ENCODE measurements at places on chromosomes 11 and 22.

- peak; percentile 41 for DNase-seq
Measured at GRCh38 chr11:126310200-126310991, 6.5 kb downstream of the DCPS start.

- DNase-seq = no peak
Measured at GRCh38 chr22:29720811-29721323, 1.1 kb downstream of the CABP7 start.

- DNase-seq = no peak
Measured at GRCh38 chr11:122213171-122213570, 97.2 kb upstream of the BLID start.

- DNase-seq = no peak
Measured at GRCh38 chr11:6627762-6628241, 8.6 kb upstream of the TPP1 start.

DNA sequence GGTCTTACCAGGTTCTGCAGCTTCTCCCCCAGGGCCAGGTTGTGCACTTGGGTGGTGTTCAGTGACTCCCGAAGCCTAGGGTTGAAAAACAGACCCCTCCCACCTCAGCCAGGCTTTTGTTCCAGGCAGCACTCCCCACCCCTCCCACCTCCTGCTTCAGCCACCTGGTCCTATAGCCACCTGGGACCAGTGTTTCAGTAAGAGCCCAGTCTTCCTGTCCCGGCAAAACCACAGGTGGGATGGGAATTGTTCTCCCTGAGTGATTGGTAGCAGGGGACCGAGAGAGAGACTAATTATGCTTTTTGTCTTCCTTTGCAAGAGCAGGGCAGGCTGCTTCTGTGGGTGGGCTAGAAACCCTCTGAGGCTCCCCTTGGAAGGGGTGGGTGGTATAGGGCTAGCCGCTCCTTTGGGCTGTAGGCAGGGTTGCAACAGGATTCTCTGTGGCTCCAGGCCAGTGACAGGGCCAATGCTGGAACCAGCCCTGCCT lies 8.5 kb upstream of the NAALADL1 start:
- DNase-seq = no peak

- no peak for DNase-seq
Measured at GRCh38 chr11:102197670-102198139, 87.5 kb downstream of the YAP1 start.

DNA sequence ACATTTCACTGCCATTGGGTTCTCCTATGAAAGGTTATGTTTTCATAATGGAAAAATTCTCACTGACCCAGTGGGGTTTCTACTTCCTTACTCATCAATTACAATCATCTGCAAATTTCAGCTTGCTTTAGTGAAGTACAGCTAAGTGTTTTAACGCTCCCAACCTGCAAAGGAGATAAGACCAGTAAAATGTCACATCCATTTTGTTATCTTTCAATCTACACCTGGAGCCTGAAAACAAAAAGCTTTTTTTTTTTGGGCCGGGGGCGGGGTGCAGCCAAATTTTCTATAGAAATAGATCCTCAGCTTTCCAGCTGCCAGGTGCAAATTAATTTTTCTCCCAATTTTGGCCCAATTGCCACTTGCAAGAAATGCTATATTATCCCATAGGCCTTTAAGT lies 40.6 kb downstream of the CADM1 start:
- no peak for DNase-seq

GRCh38 chr11:57214494-57214893 lies 22.6 kb downstream of the APLNR start:
- no peak for DNase-seq

GRCh38 chr11:128928400-128928799 lies 14.3 kb downstream of the TP53AIP1 start:
- DNase-seq = no peak

DNA sequence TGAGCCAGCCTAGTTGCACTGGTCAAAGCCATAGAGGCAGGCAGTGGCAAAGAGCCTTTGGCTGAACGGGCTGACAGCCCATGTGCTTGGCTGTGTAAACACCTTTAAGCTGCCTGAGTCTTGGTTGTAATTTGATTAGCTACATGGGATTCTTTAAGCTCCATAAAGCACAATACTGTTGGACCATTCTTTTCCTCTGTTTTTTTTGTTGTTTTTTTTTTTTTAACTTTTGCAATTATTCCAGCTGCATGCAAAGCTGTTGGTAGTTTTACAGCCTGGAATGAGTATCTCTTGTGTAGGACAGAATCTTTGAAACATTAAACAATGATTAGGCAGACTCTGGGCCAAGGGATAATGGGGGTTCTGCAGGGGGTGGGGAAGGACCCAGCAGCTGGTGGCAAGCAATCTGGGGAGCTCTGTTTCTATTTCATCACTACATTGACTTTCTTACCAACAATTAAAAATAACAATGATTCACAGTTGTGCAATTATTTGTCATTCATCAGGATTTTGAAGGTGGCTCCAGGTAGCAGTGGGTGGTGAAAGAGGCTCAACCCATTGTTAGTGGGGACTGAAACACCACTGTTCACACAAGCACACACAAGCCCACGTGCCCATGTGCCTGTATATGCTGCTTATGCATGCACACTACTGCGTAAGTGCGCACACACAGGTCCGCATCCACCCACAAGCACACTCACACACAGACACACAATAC lies 69.5 kb upstream of the CSNK2A3 start:
- no peak for DNase-seq

- no peak for DNase-seq
Measured at GRCh38 chr22:35103761-35104160, 37.8 kb downstream of the ISX start.

- DNase-seq = no peak
Measured at GRCh38 chr22:35656284-35656752, 8.1 kb downstream of the APOL6 start.

- DNase-seq = no peak
Measured at GRCh38 chr11:29256580-29256979, 760.2 kb downstream of the KCNA4 start.

DNA sequence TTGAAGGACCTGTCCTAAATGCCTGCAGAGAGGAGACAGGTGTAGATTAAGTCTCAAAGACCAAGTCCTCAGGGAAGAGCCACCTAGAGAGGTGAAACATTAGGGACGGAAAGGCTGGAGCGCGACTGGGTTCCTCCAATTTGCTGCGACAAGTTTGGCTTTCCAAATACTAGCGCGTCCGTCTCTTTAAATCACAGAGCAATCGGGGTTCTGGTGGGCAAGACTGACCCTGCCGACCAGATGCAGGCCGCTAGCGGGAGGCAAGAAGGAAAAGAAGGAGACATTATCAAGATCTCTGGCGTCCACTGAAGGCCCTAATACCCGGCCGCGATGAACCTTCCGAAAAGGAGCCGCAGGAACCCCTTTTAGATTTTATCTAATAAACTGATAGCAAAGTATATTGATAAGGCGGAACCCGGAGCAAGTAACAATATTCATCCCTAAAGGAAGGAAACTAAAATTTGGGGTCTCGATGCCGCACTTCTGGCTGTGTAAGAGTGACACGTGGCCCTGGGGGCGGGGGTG lies 128.2 kb upstream of the C11orf58 start:
- no peak for DNase-seq

- DNase-seq = no peak
Measured at GRCh38 chr22:29784451-29785361, 17.5 kb downstream of the UQCR10 start.

- no peak for DNase-seq
Measured at GRCh38 chr11:118899706-118900360, 16.1 kb downstream of the CXCR5 start.

GRCh38 chr11:36817336-36817965 lies 219.4 kb upstream of the RAG2 start:
- DNase-seq = no peak

- DNase-seq = no peak
Measured at GRCh38 chr11:28383456-28383855, 275.3 kb downstream of the METTL15 start.

DNA sequence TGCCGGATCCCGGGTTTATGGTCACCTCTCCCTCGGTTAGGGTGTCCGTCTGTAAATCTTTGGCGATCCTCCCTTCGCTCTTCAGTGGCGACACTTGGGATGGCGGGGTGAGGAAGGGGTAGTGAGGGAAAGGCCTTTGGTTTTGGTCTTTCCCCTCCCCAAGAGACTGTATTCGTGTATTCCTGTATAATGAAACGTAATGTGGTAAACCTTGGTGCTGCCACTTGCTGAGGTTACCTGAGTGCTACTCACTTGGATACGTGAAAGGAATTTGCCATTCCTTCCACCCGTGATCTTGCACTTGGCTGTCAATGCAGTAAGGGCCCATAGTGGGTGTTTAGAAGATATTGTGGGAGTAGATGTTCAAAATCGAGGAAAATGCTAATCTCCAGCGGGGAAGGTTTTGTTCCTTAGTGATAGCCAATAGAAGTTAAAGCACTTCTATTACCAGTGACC lies 578 bp upstream of the NUP160 start:
- no peak for DNase-seq

- no peak for DNase-seq
Measured at GRCh38 chr11:8083871-8084281, 2.9 kb downstream of the TUB start.

DNA sequence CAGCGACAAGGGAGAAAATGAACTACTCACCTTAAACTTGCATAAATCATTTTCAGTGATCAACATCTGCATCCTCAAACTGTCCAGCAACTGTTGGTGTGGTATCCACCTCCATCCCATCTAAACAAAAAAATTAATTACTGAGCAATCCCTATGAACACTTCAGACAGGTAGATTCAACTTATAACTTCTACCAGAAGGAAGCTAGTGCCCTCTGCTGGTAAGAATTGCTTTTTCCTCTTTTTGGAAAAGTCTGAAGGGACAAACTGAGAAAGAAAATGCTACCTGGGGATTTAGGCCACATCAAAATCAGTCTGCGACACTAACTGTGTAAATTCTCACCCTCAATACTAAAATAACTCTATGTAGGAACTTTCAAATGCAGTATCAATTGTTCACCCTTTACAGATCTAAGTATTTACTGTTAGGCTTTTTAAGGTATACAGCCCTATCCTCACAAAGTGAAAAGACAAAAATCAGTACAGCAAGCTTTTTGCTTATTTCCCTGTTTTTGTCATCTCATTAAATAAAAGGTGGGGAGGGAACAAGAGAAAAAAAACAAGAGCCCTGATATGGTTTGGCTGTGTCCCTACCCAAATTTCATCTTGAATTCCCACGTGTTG lies 17.9 kb downstream of the CLNS1A start:
- no peak for DNase-seq

GRCh38 chr11:130088919-130089673 lies 19.4 kb downstream of the APLP2 start:
- DNase-seq = no peak

DNA sequence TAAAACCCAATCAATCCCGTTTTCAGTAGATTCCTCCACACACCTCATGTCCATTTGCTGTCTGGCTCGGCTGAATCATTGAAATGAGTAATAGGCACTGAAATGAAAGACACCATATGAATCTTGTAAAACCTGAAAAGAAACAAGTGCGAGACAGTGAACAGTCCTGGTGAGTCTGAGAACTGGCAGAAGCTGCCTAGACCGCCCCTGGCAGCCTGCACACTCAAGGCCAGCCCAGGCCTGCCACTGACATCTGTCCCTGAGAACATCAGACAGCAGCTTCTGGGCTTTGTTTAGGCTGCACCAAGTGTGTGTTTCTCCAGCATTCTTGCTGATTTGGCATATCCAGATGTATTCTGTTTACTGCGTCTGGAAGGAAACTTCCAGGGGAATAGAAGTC lies 44.8 kb downstream of the ENDOD1 start:
- no peak for DNase-seq

DNA sequence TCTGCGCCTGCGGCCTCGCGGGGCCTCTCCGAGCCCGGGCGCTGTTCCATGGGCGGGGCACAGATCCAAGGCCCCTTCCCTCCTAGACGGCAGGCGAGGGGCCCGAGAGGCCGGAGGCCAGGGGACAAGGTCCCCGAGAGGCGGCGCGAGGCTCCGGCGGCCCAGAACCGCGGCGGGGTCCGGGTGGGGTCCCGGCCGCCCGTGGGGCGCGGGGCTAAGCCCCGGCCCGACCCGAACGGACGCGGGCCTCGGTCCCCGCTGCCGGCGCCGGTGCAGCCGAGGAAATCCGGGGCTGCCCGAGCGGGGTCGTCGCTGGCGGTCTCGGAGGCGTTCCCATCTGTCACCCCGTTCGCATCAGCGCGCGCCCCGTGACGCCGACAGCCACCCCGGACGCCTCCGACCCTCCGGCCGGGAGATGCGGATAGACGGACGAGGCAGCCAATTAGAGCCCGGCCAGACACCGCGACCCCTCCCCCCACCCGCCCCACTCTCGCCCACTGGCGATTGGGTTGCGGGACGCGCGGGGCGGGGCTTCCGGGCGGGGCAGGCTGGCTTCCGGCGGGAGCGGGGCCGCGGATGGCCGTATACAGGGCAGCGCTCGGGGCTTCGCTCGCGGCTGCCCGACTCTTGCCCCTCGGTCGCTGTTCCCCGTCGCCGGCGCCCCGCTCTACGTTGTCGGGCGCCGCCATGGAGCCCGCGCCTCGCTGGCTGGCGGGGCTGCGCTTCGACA lies at the start of gene SELENOO:
Gene SELENOO, plus strand, starts transcription at position 551 of the 730 bp plus-strand sequence. Its CDS starts 26 bp downstream, at position 577.
- DNase-seq = peak; percentile 88

- no peak for DNase-seq
Measured at GRCh38 chr11:47541070-47541469, 11.9 kb downstream of the CELF1 start.

DNA sequence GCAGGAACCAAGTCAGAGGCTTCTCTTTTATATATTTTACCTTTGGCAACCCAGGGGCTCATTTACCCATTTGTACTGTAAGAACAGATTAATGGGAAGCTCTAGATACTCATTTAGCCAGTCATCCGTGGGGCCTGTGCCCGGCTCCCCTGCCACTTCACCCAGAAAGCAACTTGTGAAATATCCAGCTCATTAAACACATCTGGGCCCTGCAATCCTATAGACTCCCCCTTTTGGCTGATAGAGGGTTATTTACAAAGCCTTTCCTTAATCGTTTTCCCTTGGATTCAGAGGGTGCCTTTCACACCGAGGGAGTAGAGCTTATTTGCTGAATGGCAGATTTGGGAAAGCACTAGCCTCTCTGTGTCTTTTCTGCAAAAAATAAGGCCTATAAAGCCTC lies 118.7 kb upstream of the SORL1-AS1 start:
- no peak for DNase-seq

DNA sequence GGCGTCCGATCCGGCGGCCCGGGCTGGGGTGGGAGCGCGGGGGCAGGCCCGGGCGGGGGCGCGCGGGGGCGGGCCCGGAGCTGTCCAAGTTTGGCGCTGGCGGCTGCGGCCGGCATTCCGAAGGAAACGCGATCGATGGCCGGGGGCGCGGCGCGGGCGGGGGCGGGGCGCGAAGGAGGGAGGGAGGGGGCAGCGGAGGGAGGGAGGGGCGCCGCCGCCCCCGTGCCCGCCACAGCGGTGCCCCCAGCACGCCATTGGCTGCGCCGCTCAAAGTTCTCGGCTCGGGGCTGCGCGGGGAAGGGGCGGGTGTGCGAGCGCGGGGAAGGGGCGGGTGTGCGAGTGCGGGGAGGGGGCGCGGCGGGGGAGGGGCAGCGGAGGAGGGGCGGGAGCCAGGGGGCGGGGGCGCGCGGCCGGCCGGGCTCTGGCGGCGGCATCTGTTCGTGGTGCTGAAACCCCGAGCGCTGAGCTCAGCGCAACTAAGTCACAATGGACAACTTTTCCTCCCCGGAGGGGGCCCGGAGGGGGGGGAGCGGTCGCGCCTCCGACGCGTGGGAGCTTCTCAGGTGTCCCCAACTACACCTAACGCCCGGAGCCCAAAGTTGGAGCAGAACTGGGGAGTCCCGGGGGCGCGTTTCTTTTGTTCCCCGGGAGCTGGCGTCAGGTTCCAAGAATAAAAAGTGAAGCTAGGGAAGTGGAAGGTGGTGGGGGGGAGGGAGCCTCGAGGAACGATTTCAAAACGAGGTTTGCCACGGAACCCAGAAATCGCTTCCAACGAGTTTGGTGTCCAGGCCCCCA lies 2.2 kb downstream of the PHF21B start:
- DNase-seq = no peak

- no peak for DNase-seq
Measured at GRCh38 chr11:128599729-128600128, 12.4 kb upstream of the ETS1 start.

Measured in activated T-helper 2 cell treated with anti-CD3 and anti-CD28 coated beads, Interferon-gamma antibody, Interleukin-2, Interleukin-4, amounts not matched to agents 10 μg/mL and 5 μg/mL and 100 μg/mL, durations not matched to agents 14 hours and 24 hours and 36 hours (primary cell).